Substantia nigra (tissue), 51 donors: ENCODE measurements at places on chromosomes 7 and 10.

DNA sequence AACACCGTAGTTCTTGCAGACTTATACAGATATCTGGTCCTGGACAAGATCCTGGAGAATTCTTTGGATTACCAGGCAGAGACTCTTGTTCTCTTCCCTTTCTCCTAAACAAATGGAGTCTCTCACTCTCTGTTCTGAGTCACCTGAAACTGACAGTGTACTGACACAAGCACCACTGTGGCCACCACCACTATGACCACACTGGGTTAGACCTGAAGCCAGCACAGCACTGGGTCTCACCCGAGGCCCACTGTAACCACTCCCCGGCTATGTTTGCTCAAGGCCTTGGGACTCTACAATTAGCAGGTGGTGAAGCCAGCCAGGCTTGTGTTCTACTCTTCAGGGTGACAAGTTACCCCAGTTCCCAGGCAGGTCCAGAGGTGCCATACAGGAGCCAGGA is 22.8 kb downstream of the SLC39A12 start:
- DNase-seq: no peak

DNA sequence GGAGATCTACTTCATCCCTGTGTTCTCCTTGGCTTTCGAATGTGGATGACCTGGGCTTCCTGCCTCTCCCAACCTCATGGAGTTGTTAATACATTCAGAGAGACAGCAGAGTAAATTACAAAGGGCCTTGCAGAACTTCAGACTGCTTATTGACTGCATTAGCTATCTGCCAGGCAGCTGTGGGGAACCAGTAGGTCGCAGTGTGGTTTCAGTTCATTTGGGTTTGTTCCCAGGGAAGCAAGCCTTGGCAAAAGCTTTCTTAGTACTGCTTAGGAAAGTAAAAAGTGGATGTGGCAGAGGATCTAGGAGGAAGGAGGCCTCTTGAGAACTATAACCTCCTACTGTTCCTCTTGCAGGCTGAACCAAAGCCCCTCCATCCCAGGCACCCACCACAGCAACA is 9.2 kb downstream of the NPFFR1 start:
- peak; percentile 26 for DNase-seq

DNA sequence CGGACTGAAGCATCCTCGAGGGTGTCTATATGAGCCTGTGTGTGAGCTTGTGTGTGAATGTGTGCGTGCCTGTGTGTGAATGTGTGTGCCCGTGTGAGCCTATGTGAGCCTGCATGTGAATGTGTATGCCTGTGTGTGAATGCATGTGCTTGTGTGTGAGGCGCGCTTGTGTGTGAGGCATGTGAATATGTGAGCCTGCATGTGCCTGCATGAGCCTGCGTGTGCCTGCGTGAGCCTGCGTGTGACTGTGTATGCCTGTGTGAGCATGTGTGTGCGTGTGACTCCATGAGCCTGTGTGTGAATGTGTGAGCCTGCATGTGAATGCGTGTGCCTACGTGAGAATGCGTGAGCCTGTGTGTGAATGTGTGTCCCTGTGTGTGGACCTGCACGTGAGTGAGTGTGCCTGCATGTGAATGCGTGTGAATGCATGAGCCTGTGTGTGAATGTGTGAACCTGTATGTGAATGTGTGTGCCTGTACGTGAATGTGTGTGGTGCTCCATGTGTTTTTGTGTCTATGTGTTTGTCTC is 33.4 kb downstream of the PDGFA start:
- DNase-seq: no peak

DNA sequence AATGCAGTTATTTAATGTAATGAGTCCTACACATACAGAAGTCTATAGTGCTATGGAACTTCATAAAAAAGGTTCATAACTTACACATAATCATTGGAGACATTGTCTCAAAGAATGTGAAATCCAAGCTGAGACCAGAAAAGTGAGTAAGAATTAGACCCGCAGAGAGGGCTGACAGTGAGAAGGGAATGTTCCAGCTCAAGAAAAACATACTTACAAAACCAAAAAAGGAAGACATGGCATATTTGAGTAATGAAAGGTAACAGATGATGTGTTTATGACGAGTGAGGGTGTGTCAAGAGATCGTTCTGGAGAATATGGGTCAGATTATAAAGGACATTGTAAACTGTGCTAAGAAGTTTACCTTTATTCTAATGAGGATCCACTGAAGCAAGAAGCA is 566.5 kb downstream of the ATRNL1 start:
- no peak for DNase-seq

- DNase-seq: no peak
Measured at GRCh38 chr10:79304479-79305087, 42.7 kb upstream of the PPIF start.

- no peak for DNase-seq
Measured at GRCh38 chr10:4522296-4523000, 303.6 kb upstream of the AKR1E2 start.

GRCh38 chr10:102287538-102287937 is 42.2 kb downstream of the GBF1 start:
- DNase-seq: no peak

GRCh38 chr10:111076682-111077478 is at the start of gene ADRA2A:
Gene ADRA2A, plus strand, starts transcription at chr10:111077029. Its CDS starts 968 bp downstream, at chr10:111077997.
- no peak for DNase-seq

GRCh38 chr10:70070834-70071233 is 18.2 kb downstream of the MACROH2A2 start:
- no peak for DNase-seq

- DNase-seq: no peak
Measured at GRCh38 chr7:156147104-156147503, 334.8 kb upstream of the SHH start.

- DNase-seq: no peak
Measured at GRCh38 chr10:73588656-73589055, 2.5 kb downstream of the USP54 start.

DNA sequence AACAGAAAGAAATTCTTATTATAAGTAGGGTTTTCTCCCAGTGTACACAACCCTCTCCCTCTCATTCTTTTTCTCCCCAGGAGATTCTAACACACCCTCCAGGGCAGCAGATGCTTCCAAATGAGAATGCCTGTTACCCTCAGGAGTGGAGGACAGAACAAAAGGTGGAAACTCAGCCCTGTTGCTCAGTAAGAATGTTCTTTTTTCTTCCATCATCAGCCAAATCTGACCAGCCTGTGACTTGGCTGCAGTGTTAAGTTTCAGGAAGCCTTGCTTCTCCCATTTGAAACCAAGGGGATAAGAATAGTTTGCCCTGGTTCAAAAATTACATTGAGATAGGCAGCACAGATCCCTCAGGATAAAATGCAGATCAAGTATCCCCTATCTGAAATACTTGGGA is 77.5 kb upstream of the EEPD1 start:
- no peak for DNase-seq

DNA sequence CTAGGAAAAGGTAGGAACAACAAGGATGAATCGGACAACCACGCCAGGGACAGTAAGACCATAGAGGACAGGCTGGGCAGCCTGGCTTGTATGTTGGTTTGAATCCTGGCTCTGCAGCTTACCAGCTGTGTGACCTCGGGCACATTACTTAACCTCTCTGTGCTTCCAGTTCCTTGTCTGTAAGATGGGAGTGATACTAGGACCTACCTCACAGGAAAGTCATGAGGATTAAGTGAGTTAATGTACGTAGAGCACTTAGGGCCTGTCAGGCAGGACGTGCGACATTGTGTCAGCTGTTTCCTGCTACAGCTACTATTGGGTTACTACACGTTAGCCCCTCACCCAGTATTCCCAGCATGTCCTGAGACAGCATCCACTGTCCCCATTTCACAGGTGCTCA is 32.1 kb downstream of the PLAC9 start:
- no peak for DNase-seq

DNA sequence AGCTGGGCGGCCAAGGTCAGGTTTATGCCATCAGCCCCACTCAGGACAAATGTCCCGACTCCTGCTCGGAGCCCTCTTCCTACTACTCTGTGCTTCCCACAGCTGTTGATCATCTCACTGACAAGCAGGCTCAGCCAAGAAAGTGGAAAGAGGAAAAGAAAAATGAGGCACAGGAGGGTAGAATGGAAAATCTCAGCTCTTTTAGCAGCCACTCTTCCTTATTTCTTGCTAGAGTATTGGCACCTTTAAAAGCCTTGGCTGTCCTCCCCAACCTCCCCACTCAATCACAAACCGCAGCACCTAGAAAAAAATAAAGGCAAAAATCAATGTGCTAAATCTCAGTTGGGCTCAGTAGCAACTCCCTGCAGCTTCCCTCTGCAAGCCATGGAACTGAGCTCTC is 35.3 kb upstream of the AGK start:
- no peak for DNase-seq

GRCh38 chr10:11197266-11197712 is 179.6 kb downstream of the CELF2 start:
- no peak for DNase-seq

DNA sequence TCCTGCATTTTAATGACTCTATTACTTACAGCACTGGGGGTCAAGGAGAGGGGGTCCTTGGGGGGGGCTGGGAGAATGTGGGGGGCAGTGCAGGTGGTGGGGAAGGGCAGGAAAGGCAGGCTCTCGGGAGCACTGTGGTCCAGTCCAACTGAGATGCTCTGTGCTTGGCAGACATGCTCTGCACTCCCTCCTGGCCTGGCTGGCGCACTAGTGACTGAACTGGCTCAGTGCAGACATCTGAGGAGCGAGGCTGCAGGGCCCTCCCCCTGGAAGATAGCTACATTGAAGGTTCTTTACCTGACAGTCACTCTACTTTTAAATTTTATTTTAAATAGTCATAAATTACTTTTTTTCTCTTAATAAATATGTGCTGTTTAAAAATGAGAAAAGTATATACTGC is 105.7 kb downstream of the NEURL1 start:
- DNase-seq: peak; percentile 15

GRCh38 chr10:83539528-83540308 is 599.6 kb upstream of the GHITM start:
- no peak for DNase-seq

DNA sequence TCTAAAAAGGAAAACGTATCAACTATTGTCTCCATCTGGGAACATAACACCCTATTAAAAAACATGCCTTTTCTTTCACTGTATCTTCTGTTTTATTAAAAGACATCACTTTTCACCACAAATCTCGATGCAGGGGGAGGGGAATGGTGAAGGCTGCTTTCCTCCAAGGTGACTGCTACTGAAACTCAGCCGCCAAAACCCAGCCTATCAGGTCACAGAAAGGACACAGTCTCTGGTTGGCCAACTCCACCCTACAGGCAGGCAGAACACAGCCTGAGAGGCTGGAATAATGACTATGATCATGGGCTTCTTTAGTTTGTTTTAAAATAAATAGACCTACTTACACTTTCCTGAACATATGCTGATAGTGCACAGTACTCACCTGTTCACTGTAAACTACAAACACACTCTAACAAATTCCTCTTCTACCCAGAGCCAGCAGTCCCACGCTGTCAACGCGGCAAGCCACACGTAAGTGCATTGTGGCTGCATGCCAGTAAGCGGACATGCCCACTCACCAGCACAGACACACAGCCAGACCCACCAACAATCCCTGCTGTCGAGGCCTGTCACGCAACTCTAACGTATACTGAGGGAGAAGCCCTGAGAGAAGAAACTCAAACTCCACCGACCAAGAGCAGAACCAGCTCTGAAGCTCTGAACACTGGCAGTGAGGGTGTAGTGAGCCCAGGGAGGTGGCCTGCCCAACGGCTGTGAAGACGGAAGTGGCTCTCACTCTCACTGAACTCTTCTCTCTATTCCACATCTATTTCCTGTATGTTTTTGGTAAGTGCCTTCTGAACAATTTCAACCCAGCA is 41.8 kb downstream of the NCAPG2 start:
- no peak for DNase-seq

- DNase-seq: no peak
Measured at GRCh38 chr10:8511026-8511425, 456.5 kb downstream of the GATA3 start.

DNA sequence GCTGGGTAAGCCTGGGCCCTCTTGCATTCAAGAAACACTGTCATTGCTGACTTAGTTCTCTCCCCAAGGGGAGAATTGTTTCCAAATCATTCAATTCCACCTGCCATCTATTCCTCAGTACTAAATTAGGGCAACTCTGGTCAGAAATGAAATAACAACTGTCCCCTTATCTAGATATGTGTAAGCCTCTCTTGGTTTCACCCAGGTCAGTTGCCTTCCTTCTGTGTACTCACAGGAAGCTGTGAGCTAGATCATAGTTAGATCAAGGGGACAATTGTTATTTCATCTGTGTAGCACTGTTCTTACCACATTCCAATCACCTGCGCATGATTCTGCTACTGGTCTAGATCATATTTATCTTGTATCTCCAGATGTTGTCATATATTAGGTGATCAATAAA is 483.0 kb upstream of the SORCS1 start:
- DNase-seq: no peak

GRCh38 chr10:132678436-132679216 is 107.3 kb downstream of the NKX6-2 start:
- no peak for DNase-seq

- DNase-seq: no peak
Measured at GRCh38 chr7:157612009-157612663, 275.3 kb downstream of the DNAJB6 start.

DNA sequence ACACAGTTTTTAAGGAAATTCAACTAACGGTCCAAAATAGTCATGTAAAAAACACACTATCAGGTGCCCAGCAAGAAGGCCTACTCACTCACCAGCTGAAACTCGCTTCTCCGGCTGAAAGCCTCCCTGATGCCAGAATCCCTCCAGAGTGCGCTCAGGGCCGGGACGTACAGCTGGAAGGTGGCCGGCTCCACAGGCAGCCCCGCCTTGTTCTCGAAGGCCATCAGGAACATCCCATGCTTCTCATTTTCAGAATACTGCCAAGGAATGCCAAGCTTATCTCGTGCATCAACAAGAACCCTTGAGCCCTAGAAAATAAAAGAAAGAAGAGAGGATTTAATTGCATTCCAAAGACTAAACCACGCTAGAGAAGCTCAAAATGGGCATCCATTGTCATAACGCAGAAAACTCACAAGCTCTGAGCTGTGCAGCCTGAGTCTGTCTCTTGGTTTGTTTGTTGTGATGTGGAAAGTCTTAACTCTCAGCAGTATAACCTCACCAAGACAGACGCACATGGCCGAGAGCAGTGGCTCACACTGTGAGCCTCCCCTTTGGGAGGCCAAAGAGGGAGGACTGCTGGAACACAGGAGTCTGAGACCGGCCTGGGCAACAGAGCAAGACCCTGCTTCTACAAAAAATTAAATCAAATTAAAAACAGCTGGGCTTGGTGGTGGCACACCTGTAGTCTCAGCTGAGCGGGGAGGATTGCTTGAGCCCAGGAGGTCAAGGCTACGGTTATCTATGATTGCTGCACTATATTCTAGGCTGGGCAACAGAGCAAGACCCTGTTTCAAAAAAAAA is 49.1 kb downstream of the GNA12 start:
- no peak for DNase-seq

DNA sequence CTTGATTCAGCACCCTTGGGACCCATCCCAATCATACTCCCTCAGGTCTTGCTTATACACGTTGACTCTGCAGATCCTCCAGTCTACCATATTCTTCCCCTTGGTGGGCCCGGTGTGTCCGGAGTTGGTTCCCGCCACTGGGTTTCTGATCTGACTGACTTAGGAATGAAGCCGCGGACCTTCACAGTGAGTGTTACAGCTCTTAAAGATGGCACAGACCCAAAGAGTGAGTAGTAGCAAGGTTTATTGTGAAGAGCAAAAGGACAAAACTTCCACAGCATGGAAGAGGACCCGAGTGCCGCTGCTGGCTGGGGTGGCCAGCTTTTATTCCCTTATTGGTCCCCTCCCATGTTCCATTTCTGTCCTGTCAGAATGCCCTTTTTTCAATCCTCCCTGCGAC is 5.9 kb upstream of the GDF10 start:
- no peak for DNase-seq

- no peak for DNase-seq
Measured at GRCh38 chr10:80158598-80159127, 26.1 kb downstream of the PLAC9 start.
